ENCODE measurements at places on chromosomes 16 and 17.

- DNase-seq = no peak
Observed at GRCh38 chr16:69937465-69937951, 13.6 kb upstream of the CLEC18A start.

DNA sequence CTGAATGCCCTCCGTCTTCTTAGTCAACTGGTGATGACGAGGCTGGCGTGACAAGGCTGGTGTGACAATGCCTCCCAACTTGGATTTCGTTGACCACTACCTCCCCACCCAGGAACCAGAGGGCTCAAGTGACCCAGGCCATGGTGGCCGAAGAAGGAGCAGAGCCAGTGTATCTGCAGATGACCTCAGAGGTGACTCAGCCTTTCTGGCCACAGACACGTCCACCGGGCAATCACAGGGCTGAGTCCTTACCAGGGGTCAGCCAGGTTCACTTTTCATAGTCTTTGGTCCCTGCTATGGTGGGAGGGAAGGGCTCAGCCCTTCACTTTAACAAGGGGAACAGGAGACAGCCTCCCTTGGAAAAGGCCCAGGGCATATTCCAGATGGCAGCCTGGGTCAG lies 116.3 kb downstream of the MAF start:
- no peak for DNase-seq

GRCh38 chr16:68948230-68948910 lies 105.0 kb downstream of the TANGO6 start:
- DNase-seq = no peak

DNA sequence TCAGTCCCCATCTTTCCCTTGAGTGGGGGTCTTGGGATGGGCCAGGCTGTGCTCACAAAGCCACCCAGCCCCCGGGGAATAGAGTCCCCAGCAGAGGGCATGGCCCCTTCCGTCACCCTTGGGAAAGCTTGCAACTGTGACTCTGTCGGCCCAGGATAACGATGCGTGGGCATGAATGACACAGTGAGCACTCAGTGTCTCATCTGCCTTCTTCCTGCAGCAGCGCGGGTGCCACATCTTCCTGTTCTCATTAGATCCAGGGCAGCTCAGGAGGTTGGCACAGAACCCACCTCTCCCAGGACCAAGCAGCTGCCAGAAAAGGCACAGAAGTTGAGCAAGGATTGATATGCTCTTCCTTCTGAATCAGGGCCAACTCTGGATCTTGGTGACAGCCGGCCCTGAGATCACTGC lies 84.7 kb downstream of the MRC2 start:
- no peak for DNase-seq

DNA sequence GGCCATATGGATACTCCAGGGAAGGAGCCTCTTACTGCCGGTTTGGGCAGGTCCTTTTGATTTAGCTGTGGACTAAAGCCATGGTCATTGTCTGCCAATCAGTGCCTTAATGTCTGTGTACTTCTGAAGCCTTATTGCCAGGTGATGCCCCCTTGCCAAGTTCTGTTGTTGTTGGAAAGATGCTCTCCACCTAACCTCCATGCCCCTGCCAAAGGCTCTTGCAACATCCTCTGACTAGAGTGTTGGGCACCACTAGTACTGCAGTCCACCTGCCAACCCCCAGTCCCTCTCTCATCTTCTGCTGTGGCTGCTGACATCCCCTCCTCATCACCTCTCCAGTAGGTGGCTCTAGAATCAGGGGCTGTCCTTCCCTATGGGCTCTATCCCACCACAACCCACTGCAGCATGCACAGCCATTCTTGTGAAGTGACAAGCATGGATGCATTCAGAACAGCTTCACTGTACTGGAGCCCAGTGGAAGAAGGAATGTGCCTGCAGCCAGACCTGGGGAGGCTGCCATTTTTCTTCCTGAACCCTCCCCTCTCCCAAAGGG lies 375.3 kb upstream of the CDH5 start:
- no peak for DNase-seq

DNA sequence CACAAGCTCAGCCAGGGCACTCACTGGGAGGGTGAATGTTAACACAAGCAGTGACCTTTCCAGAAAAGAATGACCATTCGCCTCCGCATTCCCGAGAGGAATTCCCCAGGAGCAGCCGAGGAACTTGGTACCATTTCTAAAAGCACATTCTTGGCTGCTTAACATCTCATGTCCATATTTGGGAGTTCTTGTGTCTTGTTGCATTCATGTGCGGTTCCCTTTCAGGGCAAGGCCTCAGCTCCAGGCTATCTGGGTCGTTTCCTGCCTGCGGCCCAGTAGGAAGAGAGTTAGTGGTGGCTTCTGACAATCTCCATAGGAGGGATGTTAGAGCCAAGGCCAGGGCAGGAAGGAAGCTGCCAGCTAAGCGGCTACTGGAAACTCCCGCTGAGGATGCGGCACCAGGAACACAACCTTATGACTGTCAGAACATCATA lies 27.8 kb upstream of the MEAK7 start:
- peak; percentile 95 for DNase-seq

- DNase-seq = no peak
Observed at GRCh38 chr16:88460496-88461330, 7.6 kb downstream of the ZFPM1 start.

DNA sequence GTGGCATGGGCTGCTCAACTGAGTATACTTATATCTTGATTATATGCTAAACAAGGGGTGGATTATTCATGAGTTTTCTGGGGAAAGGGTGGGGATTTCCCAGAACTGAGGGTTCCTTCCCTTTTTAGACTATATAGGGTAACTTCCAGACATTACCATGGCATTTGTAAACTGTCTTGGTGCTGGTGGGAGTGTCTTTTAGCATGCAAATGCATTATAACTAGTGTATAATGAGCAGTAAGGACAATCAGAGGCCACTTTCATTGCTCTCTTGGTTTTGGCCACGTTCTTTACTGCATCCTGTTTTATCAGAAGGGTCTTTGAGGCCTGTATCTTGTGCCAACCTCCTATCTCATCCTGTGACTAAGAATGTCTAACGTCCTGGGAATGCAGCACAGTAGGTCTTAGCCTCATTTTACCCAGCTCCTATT lies 12.0 kb downstream of the PRR11 start:
- DNase-seq = no peak

DNA sequence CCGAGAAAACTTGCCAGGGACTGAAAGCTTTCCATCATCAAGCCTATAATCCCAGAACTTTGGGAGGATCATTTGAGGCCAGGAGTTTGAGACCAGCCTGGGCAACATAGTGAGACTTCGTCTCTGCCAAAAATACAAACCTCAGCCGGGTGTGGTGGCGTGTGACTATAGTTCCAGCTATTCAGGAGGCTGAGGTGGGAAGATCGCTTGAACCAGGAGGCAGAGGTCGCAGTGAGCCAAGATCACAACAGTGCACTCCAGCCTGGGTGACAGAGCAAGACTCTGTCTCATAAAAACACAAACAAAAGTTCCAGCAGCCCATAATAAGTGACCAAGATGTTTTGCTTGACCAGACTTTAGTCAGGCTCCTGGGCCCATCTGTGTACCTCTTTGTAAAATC lies 1.9 kb downstream of the MEAK7 start:
- DNase-seq = no peak

- no peak for DNase-seq
Observed at GRCh38 chr16:76278980-76279379, 1.8 kb downstream of the CNTNAP4 start.

GRCh38 chr17:75047398-75048098 lies 523 bp downstream of the KCTD2 start:
- DNase-seq = no peak

- no peak for DNase-seq
Observed at GRCh38 chr17:44664867-44665266, 8.6 kb downstream of the MEIOC start.

GRCh38 chr16:88533381-88533917 lies 36.8 kb upstream of the ZC3H18 start:
- DNase-seq = no peak

DNA sequence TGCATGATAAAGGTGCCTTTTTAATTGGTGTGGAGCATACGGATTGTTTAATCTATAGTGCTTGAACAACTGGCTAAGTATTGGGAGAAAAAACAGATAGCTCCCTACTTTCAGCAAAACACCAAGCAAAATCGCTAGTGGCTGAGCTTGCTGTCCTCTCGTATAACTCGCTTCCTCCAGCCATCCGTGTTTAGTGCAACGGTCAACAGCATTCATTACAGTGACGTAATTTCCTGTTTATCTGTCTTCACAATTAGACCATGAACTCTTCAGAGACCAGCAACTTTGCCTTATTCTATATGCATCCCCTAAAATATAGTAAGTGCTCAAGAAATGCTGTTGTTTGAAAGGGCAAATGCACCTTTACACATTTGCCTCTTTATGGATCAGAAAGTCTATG lies 511.9 kb downstream of the HAPSTR1 start:
- no peak for DNase-seq
